ENCODE measurements at places on chromosomes 11 and 22. TPM values are rescaled to one million over a fixed set of nuclear protein-coding genes. Genes with fewer than 3 reads are reported as not detected.

The SHISA8 gene
- total RNA-seq: not detected

The LRRC4C gene
- 2.2 TPM for total RNA-seq

GRCh38 chr11:116055064-116055463 lies 550.8 kb upstream of the CADM1 start:
- no peak for DNase-seq

- peak; percentile 71 for DNase-seq
Observed at GRCh38 chr11:45933131-45933831, 10.8 kb downstream of the LARGE2 start.

DNA sequence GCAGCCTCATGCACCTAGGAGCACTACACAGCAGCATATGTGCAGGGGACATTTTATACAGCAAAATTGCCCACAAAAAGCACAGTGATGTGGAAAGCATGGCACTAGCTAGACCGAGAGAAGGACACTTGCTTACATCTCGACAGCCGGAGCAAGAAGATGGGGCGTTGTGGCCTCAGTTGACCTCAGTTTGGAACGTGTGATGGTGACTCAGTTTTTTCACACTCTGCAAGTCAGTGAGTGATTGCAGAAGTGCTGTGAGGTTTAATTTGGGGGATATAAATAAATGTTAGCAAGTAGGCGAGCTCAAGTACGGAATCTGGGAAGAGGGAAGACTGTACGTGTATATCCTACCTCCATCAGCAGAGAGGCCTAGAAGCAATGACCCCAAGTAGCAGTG lies 23.3 kb downstream of the LRP5 start:
- DNase-seq: no peak

DNA sequence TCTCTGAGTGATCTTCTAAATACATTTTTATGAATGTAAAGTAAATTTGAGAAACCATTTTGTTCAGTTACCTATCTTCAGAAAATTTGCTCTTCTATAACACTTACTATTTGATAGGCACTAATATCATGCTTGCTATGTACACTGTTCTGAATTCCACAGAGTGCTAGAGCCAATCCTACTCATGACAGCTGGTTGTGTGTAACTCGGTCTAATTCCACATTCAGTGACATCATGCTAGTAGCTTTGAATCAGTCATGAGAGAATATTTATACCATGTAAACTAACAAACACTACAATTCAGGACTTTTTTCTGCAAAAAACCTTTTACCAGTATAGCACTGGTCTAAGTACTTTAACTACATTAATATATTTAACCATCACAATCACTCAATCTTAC lies 902.9 kb downstream of the DLG2 start:
- no peak for DNase-seq

- DNase-seq: peak; percentile 98
Observed at GRCh38 chr11:119339589-119340334, 921 bp downstream of the C1QTNF5 start.

DNA sequence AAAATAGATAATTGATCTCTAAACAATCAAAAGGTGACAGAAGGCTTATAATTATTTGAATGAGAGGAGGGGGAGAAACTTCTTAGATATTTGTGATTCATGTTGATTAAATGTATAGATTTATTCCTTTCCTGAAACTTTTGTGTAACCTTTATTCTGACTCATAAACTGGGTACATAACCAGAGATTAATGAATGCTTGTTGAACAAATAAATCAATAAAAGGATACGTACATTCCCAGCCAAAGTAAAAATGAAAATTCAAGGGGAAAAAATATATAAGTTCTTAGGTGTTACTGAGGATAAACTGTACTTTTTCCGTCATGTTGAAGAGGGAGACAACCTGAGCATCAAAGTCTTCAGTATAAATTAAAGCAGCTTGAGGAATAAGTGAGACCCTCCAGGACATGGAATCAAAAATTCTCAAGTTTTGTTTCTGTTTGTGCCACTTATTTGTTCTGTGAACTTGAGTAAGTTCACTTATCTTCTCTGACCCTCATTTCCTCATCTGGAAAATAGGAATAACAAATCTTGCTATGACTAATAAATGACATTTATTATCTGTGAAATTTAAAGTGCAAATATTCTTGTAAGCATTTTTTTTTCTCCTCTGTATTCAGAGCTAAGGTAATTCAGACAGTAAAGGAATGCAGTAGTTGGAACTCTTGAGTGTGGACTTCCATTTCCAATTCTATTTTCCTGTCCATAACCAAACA lies 195.4 kb downstream of the METTL15 start:
- DNase-seq: no peak

DNA sequence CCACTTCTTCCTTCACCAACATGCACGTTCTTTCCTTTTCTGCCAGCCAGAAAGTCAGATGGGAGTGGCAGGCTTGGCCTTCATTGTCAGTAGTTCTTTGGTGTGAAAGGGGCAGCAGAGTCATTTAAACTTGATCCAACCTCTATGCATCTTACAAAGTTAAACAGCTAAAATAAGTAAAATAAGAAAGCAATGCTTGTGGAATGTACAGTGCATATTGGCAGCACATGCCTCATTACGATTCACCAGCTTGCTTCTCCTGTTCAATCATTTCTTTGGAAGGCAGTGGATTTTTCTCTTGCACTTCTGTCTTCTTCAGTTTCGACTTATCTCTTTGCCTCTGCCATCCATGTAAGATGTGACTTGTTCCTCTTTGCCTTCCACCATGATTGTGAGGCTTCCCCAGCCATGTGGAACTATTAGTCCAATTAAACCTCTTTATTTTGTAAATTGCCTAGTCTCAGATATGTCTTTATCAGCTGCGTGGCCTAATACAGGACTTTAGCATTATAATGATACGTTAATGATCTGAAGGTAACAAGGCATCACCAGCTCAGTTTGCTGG lies 14.8 kb downstream of the LGALS12 start:
- no peak for DNase-seq

The KCNK4 gene
- 0.29 TPM for total RNA-seq

The HBG1 gene
- not detected for total RNA-seq

GRCh38 chr11:125982348-125982730 lies 36.5 kb downstream of the VSIG10L2 start:
- no peak for DNase-seq

GRCh38 chr11:61815790-61816735 lies 740 bp downstream of the FADS1 start:
- peak; percentile 93 for DNase-seq

DNA sequence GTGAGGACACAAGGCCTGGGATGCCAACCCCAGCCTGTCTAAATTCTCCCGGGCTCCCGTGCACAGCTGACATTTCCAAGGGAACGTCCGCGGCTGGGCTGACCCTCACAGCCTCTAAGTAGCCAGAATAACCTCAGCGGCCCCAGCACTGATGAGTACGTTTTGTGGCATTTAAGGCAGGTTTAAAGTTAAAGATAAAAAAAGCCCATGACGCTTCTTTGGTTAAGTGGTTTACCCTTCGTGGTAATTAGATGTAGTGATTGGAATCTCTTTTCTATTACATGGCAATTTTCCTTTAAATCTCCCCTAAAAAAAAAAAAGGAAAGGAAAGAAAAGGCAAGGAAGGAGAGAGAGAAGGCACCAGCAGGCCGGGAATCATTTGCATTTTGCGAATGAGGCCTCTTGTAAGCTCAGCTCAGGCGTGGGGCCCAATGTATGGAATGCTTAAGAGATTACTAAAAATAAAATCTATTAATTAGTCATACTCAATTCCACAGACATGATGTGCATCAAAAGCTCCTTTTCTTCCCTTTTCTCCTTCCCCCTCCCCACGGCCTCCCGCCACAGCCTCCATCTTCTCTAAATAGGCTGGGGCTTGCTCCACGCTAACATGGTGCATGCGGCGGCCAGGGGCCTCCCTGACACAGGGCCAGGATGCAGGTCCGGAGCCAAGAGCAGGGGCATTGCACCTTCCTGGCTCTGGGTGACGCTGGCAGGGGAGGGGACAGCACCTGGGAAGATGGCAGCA lies 44.1 kb downstream of the MACROD1 start:
- DNase-seq: peak; percentile 99

- peak; percentile 97 for DNase-seq
Observed at GRCh38 chr11:134050541-134051383, 18.1 kb upstream of the JAM3 start.

The CHRM4 gene
- total RNA-seq: 0.36 TPM

The OR8D4 gene
- under 0.01 TPM for total RNA-seq

DNA sequence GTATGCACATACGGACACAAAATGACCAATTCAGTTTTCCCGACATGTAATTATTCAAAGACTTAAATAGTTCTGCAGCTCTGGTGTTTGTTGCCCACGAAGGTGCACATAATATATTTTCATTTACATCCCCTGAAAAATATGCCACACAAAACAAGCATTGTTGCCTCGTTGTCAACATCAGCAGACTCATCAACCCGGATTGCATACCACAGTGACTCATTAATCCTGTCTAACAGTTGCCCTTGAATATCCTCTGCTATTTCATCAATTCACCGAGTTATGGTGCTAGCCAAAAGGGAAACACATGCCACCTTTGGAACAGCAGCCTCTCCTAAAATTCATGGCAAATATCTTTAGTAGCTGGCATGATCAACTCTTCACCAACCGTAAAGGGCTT lies 582.2 kb downstream of the LRRC4C start:
- no peak for DNase-seq

DNA sequence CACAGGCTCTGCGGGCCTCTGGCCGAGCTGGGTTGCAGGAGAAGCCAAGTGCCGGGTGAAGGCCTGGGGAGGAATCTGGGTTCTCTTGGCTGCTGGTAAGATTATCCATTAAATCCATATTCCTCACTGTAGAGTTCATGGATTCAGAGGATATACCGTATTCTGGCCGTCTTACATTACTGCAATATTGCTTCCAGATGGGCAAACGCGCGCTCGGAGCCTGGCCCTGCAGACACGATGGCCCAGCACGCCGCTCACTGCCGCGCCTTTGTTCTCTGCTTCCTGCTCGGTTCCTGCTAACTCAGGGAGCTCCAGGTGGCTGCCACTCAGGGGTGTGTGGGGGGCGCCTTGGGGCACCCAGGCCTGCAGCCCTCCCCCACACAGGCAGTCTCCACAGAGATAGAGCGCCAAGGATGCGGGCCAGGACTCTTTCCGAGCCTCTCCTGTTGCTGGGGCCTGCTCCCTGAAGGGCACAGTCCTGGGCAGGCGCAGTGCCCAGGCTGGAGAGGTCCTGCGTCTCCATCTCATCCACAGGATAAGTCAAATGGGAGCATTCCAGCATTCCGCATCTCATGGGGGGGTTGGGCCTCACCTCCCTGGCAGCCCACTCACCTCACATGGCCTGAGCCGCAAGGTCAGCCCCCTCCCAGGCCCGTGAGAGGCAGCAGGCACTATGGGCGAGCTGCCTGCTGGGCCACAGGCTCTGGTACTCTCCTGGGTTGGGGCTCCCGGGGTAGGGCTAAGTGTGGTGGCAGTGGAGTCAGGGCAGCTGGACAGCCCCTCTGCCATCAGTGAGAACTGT lies 14.1 kb upstream of the KCNQ1OT1 start:
- no peak for DNase-seq

The CNGA4 gene
- under 0.01 TPM for total RNA-seq

- DNase-seq: peak; percentile 92
Observed at GRCh38 chr11:1224111-1224490, 1.2 kb downstream of the MUC5B start.

DNA sequence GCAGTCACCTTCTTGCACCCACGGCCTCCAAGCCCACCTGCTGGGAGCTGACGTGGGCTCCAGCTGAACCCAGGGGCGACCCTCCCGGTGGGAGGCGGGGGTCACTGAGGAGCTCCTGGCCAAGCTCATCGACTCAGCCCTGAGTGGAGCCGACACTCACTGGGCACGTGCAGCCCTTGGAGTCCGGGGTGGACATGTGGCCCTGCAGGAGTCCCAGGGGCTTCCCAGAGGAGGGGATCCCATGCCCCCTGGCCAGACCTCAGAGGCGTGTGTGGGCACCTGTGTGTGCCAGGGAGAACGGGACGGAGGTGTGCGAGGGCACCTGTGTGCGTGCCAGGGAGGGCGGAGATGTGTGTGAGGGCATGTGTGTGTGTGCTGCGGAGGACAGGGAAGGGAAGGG lies 20.8 kb upstream of the BRSK2 start:
- DNase-seq: no peak

The PANX2 gene
- total RNA-seq: 0.29 TPM

The MS4A4A gene
- total RNA-seq: 0.36 TPM
